Mucosa of descending colon (tissue), 3 donors: ENCODE measurements at places on chromosomes 5 and 9. TPM values are rescaled to one million over a fixed set of nuclear protein-coding genes. Genes with fewer than 3 reads are reported as not detected.

The SHOC1 gene
- not detected for total RNA-seq

DNA sequence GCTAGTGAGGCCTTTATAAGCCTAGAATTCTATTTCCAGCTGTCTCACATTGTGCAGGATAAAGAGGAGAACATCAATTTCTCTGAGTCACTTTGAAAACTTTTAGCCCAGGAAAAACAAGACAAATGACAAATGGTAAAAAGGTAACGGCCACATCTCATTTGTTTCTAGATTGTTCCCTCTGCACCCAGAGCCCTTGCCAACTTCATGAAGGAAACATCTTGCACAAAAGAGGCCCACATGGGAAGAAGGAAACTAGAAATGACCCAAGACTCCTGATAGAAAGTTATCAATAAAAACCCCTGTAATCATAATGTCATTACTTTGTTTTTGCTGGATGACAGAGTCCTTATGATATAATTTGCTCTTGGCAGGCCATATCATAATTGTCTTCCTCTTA is 5.3 kb downstream of the DPYSL3 start:
- DNase-seq, result no peak

DNA sequence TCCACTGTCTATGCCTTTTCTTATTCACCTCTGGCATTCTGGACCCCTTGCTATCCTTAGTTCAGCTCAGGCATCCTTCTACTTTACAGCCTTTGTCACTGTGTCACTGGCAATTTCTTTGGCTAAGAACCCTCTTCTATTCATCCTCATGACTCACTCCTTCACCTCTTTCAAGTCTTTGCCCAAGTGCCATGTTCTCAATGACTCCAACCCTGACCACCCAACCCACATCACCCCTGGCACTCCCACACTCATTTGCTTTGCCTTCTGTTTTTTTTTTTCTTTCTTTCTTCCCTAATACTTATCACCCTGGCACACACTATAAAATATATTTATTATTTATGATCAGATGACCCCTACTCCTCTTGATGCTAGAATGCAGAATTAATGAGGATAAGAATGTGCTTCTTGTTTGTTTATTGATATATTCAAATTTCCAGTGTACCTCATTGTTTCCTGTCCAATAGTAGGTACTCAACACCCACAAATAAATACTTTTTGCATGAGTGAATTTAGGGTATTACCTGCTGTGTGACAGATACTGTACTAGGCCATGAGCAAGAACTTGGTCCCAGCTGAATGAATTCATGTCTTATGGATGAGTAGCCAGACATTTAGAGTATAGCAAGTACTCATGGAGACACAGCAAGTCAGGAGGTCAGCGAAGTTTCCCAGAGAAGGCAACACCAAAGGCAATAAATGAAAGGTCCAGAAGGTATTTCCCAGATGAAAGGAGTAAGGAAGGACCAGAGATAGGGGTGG is 236.1 kb downstream of the PAPPA start:
- no peak for DNase-seq

GRCh38 chr9:71582347-71582746 is 186.0 kb downstream of the CEMIP2 start:
- DNase-seq, result no peak

DNA sequence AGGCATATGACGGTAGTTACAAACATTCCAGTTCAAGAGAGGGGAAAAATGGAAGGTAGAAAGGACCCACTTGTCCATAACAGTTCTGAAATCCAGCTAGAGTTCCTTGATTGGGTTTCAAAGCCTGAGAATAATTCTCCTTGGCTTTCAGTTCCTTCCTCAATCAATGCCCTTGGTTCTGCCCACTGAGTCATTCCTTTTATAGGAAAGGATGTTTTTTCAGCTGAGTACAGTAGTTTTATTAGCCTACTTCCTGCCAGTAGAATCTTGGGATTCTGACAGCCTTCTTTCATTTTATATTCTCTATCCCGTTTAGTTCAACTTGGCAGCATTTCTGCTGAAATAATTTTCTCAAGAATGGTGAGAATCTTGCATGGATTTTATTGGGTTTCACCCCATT is 386.9 kb upstream of the SMC2 start:
- DNase-seq, result no peak

DNA sequence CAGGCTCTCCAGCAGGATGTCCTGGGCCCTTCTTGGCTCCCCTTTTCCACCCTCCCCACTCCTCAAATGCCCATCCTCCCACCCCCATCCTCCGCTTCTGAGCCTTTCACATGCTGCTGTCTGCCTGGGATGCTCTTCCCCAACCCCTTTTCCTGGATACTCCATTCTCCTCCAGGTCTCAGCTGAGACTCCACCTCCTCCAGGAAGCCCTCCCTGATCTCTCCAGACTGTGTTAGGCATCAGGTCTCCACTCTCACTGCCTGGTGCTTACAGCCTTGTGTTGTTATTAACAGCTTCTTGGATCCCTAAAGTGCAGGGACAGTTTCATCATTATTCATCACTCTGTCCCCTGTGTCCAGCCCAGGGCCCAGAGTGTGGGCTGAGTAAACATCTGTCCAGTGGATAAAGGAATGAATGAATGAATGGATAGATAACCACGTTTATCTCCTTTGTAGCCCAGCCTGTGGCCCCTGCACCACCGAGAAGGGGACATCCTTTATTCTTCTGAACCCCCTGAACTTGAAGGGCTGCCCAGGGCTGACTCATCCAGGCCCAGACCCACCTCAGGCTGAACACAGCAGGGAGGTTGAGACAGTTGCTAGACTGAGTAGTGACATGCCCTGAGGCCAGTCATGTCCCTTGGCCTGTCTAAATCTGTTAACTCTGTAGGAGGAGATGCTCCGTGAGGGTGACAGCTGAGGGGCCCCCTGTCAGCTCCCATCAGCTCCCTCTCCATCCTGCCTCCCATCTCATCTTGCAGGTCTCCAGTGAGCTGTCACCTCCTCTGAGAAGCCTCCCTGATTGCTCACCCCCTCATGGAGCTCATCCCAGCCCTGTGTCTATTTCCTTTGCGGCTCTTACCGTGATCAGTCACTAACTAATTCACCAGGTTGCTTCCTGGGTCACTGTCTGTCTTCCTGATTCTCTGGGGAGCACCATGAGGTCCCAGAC is 14.6 kb upstream of the LAMC3 start:
- DNase-seq, result peak; percentile 6
